H9 (cell line): ENCODE measurements at places on chromosomes 1 and 21. TPM values are rescaled to one million over a fixed set of nuclear protein-coding genes. Genes with fewer than 3 reads are reported as not detected.
A peak's percentile ranks its signal among the peaks of the same experiment; 100 is the strongest.

DNA sequence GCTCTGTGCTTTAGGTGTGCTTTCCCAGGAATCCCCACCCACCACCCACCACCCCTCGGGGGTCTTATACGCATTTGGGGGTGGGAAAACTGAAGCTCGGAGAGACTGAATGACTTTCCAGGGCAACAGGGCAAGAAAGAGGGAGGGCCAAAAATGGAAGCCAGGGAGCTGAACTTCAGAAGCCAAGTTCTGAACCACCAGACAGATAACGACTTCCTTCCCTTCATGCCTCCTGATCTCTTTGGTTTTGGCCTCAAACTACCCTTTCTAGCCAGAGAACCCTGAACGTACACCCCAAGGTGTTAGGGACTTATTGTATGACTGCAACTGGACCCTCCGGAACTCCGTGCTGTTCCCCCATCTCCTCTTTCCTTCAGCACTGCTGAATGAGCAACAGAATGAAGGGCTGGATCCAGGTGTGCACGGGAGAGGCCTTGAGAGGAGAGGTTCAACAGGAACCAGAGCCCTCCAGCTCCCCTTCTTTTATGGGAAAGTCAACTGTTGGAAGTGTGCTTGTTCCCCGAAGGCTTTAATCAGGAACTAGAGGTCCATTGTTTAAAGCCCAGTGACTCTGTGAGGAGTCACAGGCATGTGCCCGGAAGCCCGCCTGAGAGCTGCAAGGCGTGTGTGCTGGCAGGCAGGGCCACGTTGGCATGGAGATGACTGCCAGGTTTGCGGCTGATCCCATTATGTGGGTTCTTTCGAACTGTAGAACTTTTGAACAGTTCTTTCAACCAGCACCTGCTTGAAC is 3.1 kb downstream of the BACE2 start:
- DNase-seq = no peak

- no peak for DNase-seq
Observed at GRCh38 chr1:34896612-34897011, 32.8 kb downstream of the DLGAP3 start.

DNA sequence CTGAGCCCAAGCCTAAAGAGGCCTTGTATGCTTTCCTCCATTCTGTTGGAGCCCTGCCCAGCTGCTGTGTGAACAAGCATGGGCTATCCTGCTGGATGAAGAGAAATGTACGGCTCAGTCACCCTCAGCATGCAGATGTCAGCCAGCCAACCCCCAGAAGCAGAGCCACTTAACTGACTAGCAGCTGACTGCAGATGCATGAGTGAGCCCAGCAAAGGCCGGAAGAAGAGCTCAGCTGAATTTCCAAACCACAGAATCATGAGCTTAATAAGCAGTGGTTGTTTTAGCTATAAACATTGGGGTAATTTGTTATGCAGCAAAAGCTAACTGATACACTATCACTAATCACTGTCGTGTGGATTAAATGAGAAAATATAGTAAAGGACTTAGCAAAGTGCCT is 39.0 kb downstream of the FOXO6 start:
- DNase-seq = no peak

- no peak for DNase-seq
Observed at GRCh38 chr1:43557744-43558245, 27.1 kb downstream of the PTPRF start.

GRCh38 chr1:151612501-151613281 is 841 bp downstream of the SNX27 start:
- peak; percentile 46 for DNase-seq

GRCh38 chr1:175089136-175089718 is 21.6 kb downstream of the TNN start:
- no peak for DNase-seq

- no peak for DNase-seq
Observed at GRCh38 chr1:183279835-183280234, 93.8 kb downstream of the LAMC2 start.

The FLG gene
- not detected in 2 replicates for total RNA-seq

The EDARADD gene
- 3.8 and 4.5 TPM in 2 replicates for total RNA-seq

DNA sequence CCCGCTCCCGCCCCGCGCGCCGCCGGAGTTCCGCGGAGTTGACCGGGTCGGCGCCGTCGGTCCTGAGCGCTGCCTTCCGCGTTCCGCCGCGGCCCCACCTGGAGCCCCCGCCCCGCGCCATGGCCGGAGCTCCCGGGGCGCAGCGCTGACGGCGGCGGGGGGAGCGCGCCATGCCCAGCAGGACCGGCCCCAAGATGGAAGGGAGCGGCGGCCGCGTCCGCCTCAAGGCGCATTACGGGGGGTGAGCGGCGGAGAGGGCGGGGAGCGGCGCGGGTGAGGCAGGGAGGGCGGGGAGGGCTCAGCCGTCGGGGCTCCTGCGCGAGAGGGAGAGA is 216 bp downstream of the PRKCZ start:
- DNase-seq = no peak

- DNase-seq = no peak
Observed at GRCh38 chr1:95325349-95325748, 91.3 kb downstream of the RWDD3 start.

The PLEKHN1 gene
- 2.0 and 3.0 TPM in 2 replicates for total RNA-seq

- DNase-seq = peak; percentile 53
Observed at GRCh38 chr1:151309811-151310323, 17.3 kb downstream of the PI4KB start.

GRCh38 chr1:10909697-10910680 is 102.5 kb upstream of the TARDBP start:
- DNase-seq = peak; percentile 80

DNA sequence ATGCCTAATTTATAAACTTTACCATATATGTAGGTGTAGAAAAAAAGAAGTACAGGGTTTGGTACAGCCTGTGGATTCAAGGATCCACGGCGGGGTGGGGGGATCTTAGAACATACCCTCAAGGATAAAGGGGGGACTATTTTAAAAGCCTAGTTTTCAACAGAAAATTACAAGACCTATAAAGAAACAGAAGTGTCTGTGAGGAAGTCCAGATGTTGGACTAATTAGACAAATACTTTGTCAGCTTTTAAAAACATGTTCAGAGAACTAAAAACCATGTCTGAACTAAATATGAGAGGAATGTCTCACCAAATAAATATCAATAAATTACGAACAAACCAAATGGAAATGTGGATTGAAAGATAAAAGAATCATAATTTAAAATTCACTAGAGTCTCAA is 51.6 kb downstream of the TRMT1L start:
- no peak for DNase-seq

The FAM163A gene
- 0.44 and 0.46 TPM in 2 replicates for total RNA-seq

GRCh38 chr1:206953126-206953525 is 6.9 kb upstream of the PIGR start:
- DNase-seq = no peak

DNA sequence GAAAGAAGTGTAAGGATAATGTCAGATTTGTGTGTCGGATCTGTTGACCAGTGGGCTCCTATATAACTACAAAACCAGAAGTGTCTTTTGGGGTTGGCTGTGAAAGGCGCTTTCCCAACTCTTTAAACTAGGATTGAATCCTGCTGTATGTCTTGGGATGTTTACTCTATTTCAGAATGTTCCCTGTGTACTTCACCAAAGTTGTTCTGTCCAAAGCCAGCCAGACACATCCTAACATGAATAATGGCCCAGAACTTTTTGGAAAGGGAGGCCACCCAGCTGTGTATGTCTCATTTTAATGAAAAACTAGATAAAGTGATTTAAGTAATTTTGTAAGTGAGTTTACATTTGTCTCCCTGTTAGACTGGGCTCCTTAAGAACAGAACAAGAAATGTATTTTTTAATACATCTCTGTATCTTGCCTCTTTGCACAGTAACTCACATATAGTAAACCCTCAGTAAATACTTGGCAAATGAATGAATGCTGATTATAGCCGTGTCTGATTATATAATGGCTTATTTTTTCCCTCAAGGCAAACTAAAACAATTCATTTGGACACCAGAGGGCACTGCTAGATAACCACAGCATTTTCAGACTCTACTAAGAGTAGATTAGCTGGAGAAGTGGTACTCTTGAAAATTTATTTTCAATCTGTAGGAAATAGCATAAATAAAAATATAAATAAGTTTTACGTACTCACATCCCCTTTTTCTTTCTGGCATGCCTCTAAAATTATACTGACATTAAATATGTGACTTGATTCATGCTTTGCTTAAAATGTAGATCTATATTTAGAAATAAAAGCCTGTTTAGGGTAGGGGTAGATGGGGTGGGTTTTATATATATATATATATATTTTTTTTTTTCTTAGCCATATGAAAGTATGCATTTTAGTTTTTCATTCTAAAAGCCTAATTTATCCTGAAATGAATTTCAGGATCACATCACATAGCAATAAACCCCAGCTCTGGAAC is 23.8 kb downstream of the TSEN15 start:
- no peak for DNase-seq

DNA sequence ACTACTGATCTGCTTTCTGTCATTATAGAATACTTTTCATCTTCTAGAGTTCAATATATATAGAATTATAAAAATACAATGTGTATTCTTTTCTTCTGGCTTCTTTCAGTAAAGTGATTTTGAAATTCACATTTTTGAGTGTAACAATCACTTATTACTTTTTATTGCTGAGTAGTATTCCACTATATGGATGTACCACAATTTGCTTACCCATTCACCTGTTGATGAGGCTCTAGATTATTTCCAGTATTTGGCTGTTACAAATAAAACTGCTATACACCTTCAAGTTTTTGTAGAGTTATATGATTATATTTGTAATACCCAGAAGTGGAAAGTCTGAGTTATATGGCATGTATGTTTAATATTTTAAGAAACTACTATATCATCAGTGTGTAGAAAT is 159.4 kb downstream of the RWDD3 start:
- no peak for DNase-seq

GRCh38 chr1:109636201-109636952 is 16.7 kb downstream of the AMPD2 start:
- DNase-seq = peak; percentile 55

- DNase-seq = no peak
Observed at GRCh38 chr1:80403471-80403893, 1397.0 kb upstream of the ADGRL4 start.

The CAMSAP2 gene
- total RNA-seq = 30.7 and 33.7 TPM in 2 replicates

DNA sequence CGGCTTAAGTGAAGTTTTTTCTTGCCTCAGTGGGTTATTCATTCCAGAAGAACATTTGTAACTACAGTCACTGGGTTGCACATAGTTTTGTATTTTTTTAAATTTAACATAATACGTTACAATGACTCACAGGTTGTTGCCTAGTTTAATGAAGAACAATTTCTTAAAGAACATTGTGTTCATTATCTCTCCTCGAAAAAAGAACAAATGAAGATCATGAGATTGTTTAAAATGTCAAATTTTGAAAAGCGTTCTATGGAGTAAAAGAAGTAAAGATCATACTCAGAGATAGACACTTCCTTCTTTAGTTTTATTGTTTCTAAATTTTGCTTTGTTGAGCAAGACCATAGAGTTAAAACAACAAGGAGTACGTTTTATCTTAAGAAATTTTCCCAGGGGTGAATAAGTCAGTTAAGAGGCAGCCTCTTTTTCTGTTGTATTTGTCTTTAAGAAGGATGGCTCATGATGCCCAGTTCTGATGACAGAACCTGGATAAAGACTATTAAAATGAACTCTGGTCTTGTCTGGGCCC is 10.5 kb upstream of the SLAMF1 start:
- no peak for DNase-seq

- DNase-seq = no peak
Observed at GRCh38 chr21:21029164-21029563, 31.0 kb downstream of the NCAM2 start.

The CD34 gene
- 0.02 and 0.35 TPM in 2 replicates for total RNA-seq

GRCh38 chr1:206935491-206936067 is 10.7 kb downstream of the PIGR start:
- peak; percentile 90 for DNase-seq

The OR2L2 gene
- total RNA-seq = 0.11 TPM in 1 of 2 replicates, not detected in the other

The SGIP1 gene
- 1.5 and 1.6 TPM in 2 replicates for total RNA-seq

DNA sequence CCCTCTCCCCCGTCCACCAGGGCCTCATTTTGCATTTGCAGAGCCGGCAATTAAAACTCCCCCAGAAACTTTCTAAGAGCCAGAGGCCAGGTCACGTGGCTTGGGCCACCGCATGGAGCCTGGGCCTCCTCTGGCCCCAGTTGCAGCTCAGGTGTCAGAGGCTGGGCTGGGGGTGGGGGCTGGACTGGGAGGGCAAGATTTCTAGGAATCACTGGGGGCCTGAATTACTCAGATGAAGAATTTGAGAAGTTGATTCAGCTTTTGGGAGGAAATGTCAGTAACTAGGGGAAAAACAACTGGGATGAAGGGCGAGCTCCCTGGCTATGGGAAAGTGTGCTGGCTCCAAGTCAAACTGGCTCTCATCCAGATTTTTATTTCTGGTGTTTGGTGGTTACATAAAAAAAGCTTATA is 151.0 kb downstream of the CDC7 start:
- DNase-seq = peak; percentile 29

- no peak for DNase-seq
Observed at GRCh38 chr1:204959374-204959773, 83.6 kb upstream of the CNTN2 start.

GRCh38 chr1:180117764-180118116 is 36.9 kb upstream of the QSOX1 start:
- DNase-seq = no peak

The CELA3A gene
- not detected in 2 replicates for total RNA-seq

DNA sequence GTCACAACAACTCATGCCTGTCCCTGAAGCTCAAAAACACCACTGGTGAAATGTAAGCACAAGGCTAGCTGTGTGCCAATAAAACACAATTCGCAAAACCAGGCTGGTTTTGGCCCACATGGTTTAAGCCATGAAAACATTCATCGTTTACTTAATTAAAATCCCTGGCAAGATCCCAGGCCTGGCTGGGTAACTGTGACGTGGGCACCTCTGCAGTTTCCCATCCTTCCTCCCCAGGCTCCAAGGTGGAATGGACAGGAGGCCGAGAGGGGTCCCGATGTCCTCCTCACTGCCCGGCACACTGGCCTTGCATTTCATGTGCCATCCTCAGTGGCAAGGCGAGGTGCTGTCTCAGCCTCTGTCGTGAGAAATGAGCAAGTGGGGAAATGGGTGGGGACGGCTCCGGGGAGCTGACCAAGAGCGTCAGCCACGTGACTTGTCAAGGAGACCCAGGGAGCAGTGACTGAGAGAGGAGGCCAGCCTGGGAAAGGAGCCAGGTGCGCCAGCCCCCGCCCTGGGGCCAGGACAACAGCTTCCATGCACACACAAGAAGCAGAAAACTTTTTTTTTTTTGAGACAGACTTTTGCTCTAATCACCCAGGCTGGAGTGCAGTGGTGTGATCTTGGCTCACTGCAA is 153.1 kb upstream of the RAB4A start:
- no peak for DNase-seq

- DNase-seq = no peak
Observed at GRCh38 chr1:6011946-6012258, 19.7 kb upstream of the NPHP4 start.

The ELAPOR1 gene
- total RNA-seq = 0.55 and 1.1 TPM in 2 replicates

The DMRTA2 gene
- total RNA-seq = 0.07 and 0.11 TPM in 2 replicates
